ENCODE measurements at places on chromosomes 5 and 9. TPM values are rescaled to one million over a fixed set of nuclear protein-coding genes. Genes with fewer than 3 reads are reported as not detected.

DNA sequence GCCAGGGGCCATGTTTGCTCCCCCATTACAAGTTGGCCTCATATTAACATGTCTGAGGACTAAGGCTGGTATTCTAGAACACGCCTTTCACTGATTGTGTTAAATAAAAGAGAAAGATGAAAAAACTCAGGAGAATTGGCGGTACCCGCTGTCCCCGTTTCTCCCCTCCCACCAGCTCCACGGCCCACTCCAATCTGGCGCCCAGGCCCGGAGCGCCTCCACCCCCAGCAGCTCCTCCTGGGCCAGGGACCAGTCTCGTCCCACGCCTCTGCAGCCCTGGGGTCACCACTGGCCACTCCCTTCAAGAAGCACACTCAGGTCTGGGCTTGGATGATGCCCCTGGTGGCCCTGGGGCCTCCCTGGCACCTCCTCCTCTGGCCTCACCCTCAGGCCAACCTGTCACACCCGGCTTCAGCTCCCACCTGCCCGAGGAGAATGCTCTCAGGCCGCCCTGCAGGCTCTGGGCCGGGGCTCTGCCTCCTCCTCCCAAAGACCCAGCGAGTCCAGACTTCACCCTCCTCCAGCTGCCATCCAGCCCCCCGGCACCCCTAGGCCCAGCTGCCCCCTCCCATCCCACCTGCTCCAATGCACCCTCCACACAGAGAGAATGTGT lies 133.0 kb upstream of the PPP1R26 start:
- no peaks in the 10 kb centered on the region for H3K36me3 ChIP-seq
- no peak for DNase-seq
- no peak overlapping the region for H3K4me3 ChIP-seq
- no peaks in the 10 kb centered on the region for H3K27me3 ChIP-seq

GRCh38 chr9:114916481-114916880 lies 13.9 kb downstream of the TNFSF8 start:
- no peak for DNase-seq
- H3K27ac ChIP-seq = no peak overlapping the region
- no peak overlapping the region for H3K4me3 ChIP-seq
- peaks cover 90% of the 10 kb centered on the region for H3K36me3 ChIP-seq
- peaks cover 74% of the 10 kb centered on the region for H3K4me1 ChIP-seq

DNA sequence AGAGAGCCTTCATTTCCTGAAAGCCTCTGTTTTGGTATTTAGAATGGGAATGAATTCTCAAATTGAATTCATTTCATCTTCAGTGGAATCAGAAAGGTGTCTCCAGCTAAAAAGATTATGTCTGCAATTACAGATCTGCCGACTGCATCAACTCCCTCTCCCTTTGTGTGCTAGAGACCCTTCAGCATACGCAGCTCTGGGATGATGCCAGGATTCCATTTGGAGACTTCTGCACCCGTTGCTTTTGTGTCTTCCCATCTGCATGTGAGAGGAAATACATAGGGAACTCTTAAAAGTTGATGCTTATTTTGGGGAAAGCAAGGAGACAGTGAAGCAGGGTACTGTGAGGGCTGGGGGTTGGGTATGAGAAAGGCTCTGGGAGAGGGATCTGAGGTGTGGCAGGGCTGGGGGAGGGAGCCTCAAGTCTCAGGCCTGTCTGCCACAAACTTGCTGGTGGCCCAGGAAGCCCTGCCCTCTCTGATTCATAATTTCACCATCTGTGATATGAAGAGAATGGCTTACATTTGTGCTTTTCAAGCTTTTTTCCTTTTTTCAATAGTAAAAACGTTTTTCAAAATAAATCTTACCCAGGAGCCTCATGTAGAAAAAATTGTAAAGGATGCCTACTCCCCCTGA lies 89.7 kb upstream of the SAP30L start:
- H3K4me1 ChIP-seq = peaks cover 42% of the 10 kb centered on the region
- H3K4me3 ChIP-seq = no peak overlapping the region
- no peak for DNase-seq
- no peaks in the 10 kb centered on the region for H3K27me3 ChIP-seq
- no peak overlapping the region for H3K27ac ChIP-seq

DNA sequence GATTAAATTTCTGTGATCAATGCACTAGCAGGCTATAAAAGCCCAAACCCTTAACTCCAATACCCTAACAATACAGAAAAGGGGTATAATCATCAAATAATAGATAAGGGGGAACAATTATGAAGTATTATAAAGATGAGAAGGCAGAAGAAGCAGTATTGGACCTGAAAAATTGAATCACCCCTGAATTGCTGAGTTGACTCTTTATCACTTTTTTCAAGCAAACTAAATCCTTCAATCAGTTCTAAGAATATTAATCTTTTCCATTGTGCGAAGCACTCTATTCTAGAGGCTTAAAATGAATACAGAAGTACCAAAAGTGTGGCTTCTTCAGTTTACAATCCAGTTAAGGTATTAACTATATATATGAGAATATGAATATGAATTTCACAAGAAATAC lies 120.7 kb downstream of the RNF180 start:
- no peaks in the 10 kb centered on the region for H3K27me3 ChIP-seq
- H3K4me1 ChIP-seq = no peaks in the 10 kb centered on the region
- no peaks in the 10 kb centered on the region for H3K36me3 ChIP-seq
- no peak for DNase-seq

- H3K4me3 ChIP-seq = peak overlapping the region; percentile 25
- H3K27ac ChIP-seq = peak overlapping the region; percentile 84
- peak; percentile 75 for DNase-seq
- peaks cover 15% of the 10 kb centered on the region for H3K36me3 ChIP-seq
- H3K4me1 ChIP-seq = peaks cover 64% of the 10 kb centered on the region
- H3K27me3 ChIP-seq = peaks cover 9% of the 10 kb centered on the region
Measured at GRCh38 chr9:112180387-112180881, 5.3 kb upstream of the SUSD1 start.

DNA sequence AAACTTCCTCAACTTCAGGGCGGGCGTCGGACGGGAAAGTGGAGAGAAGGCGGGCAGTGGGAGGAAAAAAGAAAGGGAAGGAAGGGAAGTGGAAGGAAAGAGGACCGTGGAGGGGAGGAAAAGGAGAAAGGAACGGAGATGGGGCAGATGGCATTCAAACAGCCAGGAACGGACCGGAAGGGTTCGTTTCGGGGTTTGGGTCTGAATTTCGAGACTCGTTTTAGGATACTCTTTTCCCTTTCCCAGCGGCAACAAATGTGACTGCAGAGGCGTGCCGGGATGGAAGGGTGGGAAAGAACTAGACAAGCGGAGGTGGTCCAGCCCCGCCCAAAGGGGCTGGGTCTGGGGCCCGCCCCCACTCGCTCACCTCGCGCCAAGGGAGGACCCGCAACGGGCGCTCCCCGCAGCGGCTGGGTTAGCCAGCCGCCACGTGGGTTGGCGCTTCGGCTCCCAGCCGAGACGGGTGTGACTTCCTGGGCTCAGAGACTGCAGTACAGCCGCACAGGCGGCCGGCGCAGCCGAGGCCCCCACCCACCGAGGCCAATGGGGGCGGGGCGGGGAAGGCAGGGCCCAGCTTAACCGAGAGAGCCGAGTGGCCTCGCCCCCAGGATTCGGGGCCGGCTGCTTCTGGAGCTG lies 2.7 kb downstream of the VCAN start:
- peak overlapping the region; percentile 75 for H3K4me3 ChIP-seq
- peaks cover 77% of the 10 kb centered on the region for H3K27me3 ChIP-seq

DNA sequence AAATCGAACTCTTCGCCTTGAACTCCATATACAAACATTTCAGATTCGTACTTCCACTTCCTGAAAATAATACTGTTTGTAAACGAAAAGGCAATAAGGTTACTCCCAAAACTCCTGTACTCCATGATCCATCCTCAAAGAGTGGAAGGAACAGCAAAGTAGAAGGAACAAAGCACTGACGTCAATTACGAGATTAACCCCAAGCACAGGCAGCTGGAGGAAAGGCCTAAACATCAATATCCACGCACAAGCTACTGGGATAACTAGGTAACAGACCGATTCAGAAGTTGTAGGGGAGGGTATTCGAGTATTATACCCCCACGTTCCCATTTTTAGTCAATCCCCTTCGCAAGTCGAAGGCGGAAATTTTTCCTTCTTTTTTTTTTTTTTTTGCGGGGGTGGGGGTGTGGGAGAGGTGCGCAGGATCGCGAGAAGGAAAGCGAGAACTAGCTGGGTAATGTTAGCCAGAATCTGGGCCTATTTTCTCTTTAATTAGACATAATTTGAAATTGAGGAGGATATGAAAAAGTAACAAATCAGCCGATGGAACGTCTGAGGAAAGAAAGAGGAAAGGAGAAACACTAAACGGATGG lies 909 bp downstream of the AFF4 start:
- peak overlapping the region; percentile 94 for H3K27ac ChIP-seq
- peak overlapping the region; percentile 98 for H3K4me3 ChIP-seq
- no peak for DNase-seq
- H3K4me1 ChIP-seq = peaks cover 27% of the 10 kb centered on the region
- no peaks in the 10 kb centered on the region for H3K27me3 ChIP-seq

DNA sequence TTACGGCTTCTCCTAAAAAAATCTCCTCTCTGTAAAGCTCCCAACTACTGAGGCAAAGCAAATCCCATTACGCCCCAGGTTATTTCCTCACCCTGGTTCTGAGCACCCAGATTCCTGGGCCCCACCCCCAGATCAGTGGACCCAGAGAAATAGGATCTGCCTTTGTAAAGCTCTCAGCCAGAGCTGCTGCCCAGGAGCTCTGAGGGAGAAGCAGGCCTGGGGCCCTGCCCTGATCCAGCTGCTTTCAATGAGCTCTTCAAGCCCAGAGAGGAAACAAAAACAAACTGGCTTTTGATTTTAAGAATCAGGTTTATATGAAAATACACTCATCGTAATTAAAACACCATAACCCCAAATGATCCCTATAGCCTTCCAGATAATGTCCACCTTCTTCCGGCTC lies 124.5 kb downstream of the C5orf15 start:
- no peak for DNase-seq
- H3K4me1 ChIP-seq = peaks cover 9% of the 10 kb centered on the region
- H3K27ac ChIP-seq = no peak overlapping the region
- H3K27me3 ChIP-seq = peaks cover 14% of the 10 kb centered on the region
- H3K4me3 ChIP-seq = no peak overlapping the region
- no peaks in the 10 kb centered on the region for H3K36me3 ChIP-seq

- H3K4me3 ChIP-seq = no peak overlapping the region
- H3K4me1 ChIP-seq = peaks cover 7% of the 10 kb centered on the region
Measured at GRCh38 chr5:56176155-56176798, 56.9 kb downstream of the ANKRD55 start.

- DNase-seq = no peak
- H3K36me3 ChIP-seq = peaks cover 18% of the 10 kb centered on the region
- no peaks in the 10 kb centered on the region for H3K27me3 ChIP-seq
- H3K4me1 ChIP-seq = peaks cover 78% of the 10 kb centered on the region
- peak overlapping the region; percentile 87 for H3K27ac ChIP-seq
Measured at GRCh38 chr9:133114886-133115603, 6.0 kb downstream of the RALGDS start.

DNA sequence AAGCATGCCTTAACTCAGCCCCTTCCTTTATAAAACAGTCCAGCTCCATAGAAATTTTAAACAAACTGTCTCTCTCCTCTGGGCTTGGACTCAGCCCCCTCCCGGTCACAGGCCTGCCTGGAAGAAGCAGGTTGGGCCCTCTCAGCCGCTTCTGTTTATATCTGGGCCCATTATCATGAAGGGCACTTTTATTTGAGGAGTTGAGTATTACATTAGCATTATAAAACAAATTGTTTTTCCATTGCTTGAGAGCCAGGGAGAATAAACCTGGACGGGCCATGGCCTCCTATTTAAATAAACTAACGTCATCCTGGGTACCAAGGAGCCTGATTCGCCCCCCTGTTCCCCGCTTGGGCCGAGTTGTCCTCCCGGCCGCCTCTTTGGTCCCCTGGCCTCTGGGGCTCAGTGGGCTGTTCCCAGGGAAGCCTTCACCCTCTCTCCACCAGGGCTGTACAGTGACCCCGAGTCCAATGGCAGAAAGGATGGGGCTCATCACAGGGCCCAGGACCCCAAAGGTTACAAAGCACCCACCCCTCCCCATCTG lies 13.2 kb downstream of the IRX2 start:
- no peaks in the 10 kb centered on the region for H3K36me3 ChIP-seq
- no peaks in the 10 kb centered on the region for H3K4me1 ChIP-seq
- no peak for DNase-seq

- no peak overlapping the region for H3K4me3 ChIP-seq
- no peaks in the 10 kb centered on the region for H3K36me3 ChIP-seq
- peaks cover 21% of the 10 kb centered on the region for H3K4me1 ChIP-seq
- no peak overlapping the region for H3K27ac ChIP-seq
- no peak for DNase-seq
- H3K27me3 ChIP-seq = peaks cover 2% of the 10 kb centered on the region
Measured at GRCh38 chr9:33198165-33198564, 31.0 kb upstream of the B4GALT1 start.

DNA sequence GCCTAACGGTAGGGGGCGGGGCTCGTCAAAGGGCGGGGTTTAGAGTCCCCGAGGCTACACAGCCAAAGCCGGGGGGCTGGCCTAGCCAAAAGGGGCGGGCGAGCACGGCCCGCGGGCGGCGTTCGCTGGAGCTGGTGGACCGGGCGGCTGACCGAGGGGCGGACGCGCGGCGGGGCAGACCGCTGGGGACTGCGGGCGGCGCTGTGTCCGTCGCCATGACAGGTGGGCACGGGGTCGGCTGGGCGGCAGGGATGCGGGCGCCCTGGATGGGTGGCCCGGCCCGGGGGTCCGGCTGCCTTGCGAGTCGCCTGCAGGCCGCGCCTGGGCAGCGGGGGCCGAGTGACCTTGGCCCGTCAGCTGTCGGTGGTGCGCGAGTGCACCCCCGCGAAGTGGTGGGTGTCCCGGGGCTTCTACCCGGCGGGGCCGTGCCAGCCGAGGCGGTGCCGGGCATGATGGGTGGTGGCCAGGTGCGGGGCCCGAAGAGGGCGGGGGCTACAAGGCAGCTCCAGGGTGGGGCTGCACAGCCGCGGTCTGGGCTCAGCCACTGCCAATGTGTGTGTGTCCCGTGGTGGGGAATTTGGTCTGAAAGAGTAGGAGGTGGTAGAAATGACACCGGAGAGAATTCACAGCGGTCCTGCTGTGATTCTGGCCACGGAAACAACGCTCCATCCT lies at the start of gene CARD19:
TSS of gene CARD19 (plus strand) at position 87 of the 672 bp plus-strand sequence. CDS start at position 216, 129 bp downstream.
- peak; percentile 57 for DNase-seq
- peaks cover 49% of the 10 kb centered on the region for H3K36me3 ChIP-seq
- peak within 1 kb of the TSS; percentile 96 for H3K27ac ChIP-seq
- no peaks in the 10 kb centered on the region for H3K27me3 ChIP-seq
- peak within 1 kb of the TSS; percentile 87 for H3K4me3 ChIP-seq
- peaks cover 80% of the 10 kb centered on the region for H3K4me1 ChIP-seq

GRCh38 chr9:98852961-98853360 lies 45.5 kb downstream of the GALNT12 start:
- DNase-seq = no peak
- peaks cover 11% of the 10 kb centered on the region for H3K4me1 ChIP-seq
- no peaks in the 10 kb centered on the region for H3K36me3 ChIP-seq
- no peak overlapping the region for H3K4me3 ChIP-seq

AK6 gene
- total RNA-seq = 30.9 TPM

SHC3 gene
- total RNA-seq = not detected

CDKN2A gene
- total RNA-seq = 23.2 TPM

PTGES gene
- not detected for total RNA-seq

ST8SIA4 gene
- 72.1 TPM for total RNA-seq

TRIM36 gene
- not detected for total RNA-seq

SAPCD2 gene
- 26.8 TPM for total RNA-seq

BSPRY gene
- 7.3 TPM for total RNA-seq

IL33 gene
- total RNA-seq = not detected

C9orf43 gene
- total RNA-seq = 0.40 TPM

FLT4 gene
- 0.38 TPM for total RNA-seq
